ENCODE measurements at places on chromosomes 6 and 20.

- peak; percentile 54 for DNase-seq
These were observed 28.7 kb downstream of the TFAP2A start for GRCh38 chr6:10386220-10386619.

GRCh38 chr6:106163446-106163965 is 77.4 kb downstream of the PRDM1 start:
- DNase-seq = peak; percentile 55

DNA sequence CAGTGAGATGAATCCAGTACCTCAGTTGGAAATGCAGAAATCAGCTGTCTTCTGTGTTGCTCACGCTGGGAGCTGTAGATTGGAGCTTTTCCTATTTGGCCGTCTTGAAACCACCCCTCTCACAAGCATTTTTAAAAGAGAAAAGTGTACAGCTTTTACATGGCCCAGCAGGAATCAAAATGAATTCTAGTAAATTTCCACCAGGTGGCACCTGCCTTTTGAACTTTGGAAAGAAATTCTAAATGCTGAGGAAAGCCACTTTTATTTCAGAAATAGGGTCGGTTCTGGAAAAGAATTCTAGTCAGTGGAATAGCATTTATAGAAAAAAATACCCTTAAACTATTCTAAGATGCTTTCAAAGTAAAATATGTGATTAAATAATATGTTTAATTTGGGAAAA is 647.8 kb downstream of the CD109 start:
- no peak for DNase-seq

DNA sequence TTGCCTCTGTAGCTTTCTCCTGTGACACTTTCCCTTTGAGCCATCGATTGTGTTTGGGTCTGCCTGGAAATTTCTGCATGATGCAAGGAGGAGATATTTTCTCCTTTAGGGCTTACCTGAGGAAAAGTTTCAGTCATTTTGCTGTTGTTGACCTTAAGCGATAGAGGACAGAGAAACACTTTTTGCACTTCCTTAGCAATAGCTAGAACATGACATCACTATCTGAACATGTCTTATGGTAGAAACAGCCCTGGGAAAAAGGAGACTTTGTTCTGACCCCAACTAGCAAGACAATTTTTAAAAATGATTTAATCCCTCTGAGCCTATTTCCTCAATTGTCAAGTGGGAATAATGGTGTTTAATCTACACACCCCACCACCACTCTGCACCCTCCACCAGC is 9.7 kb upstream of the FILIP1 start:
- no peak for DNase-seq

- DNase-seq = no peak
These were observed 317.1 kb upstream of the HSF2 start for GRCh38 chr6:122082370-122082769.

DNA sequence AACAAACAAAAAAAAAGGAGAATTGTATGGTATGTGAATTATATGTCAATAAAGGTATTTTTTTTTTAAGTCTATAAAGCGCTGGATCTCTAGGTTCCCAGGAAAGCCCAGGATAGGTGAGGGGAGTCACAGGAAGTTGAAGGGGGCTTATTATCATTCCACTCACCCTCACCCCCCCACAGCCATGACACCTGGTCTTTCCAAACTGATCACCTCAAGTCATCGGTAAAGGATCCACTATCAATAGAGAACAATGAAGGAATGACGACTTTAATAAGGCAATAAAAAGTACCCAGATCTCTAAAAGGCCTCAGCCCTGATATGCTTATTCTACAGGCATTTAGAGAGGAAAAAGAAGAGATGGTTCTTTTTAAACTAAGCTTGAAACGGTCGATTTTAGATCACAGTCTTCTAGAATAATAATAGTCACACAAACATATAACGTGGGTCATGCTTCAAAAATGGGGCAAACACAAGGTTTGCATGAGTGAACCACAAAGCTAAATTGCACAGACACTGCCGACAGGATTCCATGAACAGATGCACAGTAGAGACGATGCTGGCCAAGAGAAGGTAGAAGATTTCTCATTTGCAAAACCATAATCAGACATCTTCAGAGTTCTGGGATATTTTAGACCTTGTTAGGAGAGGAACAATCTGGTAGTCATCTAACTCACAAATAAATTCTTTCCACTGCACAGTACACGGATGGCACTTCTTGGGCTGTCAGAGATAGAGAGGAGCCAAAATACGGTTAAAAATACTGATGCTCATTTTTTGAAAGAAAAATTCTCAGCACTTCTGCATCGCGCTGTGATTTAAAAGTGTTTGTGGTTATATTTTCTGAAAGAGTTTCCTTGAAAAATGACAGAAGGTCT is 21.0 kb downstream of the ZMYND8 start:
- DNase-seq = no peak

GRCh38 chr6:20033697-20034407 is 178.4 kb downstream of the MBOAT1 start:
- no peak for DNase-seq

GRCh38 chr6:15493437-15494168 is 169.2 kb downstream of the DTNBP1 start:
- no peak for DNase-seq

DNA sequence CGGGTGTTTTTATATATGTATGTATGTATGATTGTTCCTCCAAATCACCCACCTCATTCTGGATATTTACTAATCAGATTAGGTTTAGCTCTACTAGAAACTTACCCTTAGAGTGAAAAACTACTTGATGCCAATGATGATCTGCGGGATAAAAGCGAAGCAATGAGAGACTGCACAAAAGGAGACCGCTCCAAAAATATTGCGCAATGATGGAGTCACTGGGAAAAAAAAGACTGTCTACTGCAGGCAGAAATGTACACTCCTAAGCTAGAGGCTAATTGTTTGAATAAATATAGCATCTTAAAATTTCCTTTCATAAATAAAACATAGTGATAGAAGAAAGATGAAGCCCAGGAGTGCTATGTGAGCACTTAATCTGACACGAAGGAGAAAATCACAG is 7.3 kb downstream of the RAB32 start:
- DNase-seq = no peak

GRCh38 chr6:75530696-75531095 is 37.1 kb upstream of the FILIP1 start:
- DNase-seq = no peak

DNA sequence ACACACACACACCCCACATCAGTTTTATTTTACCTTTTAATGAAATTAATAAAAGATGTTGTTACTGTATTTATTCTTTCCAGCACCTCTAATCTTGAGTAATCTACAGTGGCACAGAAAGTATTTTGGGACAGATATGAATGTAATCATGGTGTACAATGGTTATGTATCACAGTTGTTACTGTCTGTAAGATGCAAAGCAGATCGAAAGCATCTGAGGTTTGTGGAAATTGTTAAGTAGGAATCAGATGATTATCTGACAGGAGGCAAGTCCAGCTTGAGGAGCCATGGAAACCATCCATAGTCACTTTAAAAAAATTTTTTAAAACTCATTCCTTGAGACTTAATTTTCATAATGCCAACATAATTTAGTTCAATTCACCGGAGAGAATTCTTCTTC is 636.3 kb upstream of the MARCKS start:
- no peak for DNase-seq

- peak; percentile 43 for DNase-seq
These were observed 4.3 kb upstream of the PSORS1C2 start for GRCh38 chr6:31143148-31143547.

DNA sequence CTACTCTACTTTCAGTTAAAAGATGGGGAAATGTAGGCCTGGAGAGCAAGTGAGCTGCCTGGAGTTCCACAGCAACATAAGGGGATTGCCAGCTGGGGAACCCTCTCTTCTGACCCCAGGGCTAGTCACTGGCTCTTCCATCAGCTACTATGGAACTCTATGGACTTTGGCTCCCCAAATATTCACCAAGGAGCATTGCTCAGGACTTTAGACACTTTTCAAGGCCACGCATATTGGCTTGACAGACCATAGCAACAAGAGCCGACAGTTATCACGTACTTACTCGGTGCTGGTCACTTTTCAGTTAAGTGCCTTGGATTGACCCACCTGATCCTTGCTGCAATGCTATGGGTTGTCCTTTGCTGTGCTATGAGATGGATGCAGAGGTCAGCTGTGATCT is 360.7 kb upstream of the CHD6 start:
- DNase-seq = no peak

DNA sequence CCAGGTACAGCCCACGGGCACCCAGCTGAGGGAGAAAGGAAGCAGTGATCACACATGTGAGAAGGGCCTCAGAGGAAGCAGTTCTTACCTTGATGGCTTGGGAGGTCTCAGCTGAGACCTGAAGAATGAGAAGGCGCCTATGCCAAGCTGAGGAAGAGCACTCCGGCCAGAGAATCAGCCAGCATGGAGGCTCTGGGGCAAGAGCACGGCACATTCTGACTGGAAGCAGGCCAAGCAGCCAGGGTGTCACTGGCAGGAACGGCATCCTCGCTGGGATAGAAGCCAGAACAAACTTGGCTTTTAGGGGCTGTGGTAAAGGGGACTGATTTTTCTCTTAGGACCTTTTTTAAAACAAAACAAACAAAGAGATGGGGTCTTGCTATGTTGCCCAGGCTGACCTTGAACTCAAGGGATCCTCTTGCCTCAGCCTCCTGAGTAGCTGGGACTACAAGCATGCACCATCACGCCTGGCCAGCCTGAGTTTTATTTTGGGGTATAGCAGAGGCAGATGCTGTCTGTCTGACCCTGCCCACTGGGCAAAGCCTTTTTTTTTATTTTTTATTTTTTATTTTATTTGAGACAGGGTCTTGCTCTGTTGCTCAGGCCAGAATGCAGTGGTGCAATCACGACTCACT is 17.6 kb downstream of the GHRH start:
- DNase-seq = no peak

DNA sequence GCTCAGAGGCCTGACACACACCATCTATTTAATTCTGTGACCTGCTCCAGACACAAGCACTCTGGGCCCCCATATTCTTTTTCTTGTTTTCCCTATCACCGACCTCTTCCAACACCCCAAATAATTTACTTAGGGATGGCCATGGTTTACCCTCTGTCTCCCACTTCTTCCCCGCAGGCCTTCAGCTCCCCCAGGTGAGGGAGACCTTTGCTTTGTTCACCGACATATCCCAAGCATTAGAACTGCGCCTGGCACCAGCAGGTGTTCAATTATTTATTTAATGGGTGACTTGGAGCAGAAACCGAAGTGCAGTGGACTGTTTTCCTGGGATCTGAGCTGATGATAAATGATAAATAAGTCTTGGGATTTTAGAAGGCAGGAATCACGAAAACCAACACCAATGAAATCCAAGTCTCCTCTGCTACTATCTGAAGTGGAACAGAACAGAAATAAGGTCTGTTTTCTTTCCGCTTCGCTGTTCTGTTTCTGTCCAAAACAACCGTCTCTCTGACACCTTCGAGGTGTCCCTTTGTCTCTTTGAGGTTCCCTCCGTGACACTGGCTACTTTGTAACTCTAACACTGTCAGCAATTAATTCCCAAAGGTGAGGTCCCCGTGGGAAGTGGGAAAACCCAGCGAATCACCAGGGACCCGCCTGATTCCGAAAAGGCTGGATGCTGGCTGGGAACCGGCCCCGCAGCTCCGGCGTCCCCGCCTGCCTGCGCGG is 1.1 kb upstream of the RIN2 start:
- DNase-seq = peak; percentile 80

DNA sequence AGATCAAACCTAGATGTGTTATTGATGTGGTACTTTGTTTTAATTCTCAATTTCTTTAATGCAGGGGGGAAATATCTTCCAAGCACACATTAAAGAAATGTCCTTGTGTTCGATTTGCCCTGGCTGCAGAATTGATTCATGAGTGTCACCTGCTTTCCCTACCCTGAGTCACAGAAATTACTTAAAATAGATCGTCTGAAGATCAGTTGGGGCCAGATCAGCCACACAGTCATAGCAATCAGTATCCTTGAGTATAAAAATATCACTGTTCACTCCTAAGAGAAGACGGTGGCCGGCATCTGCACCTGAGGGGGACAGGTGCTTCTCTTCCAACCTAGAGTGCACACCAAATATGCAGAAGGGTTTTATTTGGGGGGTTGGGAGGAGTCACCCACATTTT is 115.2 kb upstream of the RIN2 start:
- DNase-seq = no peak

DNA sequence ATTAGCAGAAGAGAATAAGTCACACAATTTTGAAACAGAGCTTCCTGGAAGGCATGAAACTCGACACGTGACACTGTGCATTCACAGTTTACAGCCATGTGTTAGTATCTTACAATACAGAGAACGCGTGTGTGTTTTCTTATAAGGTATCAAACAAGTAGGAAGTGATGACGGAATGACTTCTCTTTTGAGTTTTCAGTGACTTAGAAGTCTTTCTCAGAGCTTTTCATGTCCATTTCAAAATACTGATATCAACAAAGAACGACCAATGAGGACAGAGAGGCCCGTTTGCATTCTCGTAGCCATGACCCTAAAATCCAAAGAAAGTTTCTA is 36.6 kb upstream of the DUSP22 start:
- no peak for DNase-seq

GRCh38 chr20:14979453-14979986 is 642.1 kb upstream of the FLRT3 start:
- DNase-seq = no peak

DNA sequence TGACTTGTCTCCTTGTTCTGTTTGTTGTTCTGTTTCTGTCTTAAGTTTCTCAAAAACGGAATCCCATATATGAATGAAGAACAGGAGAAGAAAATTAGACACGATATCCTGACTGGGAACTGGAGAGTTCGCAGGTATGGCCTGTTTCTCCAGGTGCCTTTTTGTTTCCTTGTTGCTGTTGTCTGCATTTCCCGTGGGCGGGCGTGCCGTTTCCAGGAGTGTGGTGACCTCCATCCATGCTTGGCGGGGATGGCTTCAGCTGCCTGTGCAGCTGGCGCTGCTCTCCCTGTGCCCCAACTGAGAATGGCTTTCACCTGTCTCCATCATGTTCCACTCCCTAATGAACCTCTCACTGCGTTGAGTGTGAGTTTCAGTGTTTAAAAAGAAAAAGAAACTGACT is 4.4 kb downstream of the PNLDC1 start:
- DNase-seq = no peak

GRCh38 chr20:45254383-45255262 is at the start of gene SLPI:
TSS of gene SLPI (minus strand) at chr20:45254564. CDS start at chr20:45254543, 21 bp downstream.
- DNase-seq = no peak
